ENCODE measurements at places on chromosomes 6 and 20. TPM values are rescaled to one million over a fixed set of nuclear protein-coding genes. Genes with fewer than 3 reads are reported as not detected.

MRPS10 gene
- total RNA-seq = 20.6 TPM

DNA sequence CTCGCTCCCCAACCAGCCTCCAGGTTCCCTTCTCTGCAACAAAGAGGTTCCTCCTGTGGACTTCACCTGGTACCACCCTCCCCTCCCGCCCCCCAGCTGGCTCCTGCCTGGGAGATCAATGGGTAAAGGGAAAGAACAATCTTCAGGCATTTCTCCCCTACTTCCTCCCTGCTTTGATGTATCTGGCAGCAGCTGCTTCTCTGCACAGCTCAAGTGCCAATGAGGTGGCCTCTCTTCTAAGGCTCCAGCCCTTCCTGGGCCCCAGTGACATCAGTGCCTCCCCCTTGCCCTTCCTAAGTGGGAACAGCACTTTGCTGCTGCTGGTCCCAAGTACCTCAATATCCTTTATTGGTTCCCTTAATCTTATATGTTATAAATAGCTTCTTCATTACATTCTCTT lies 23.5 kb downstream of the MOCS1 start:
- no peak for DNase-seq
- H3K27ac ChIP-seq = no peak overlapping the region
- H3K27me3 ChIP-seq = no peaks in the 10 kb centered on the region

DEFB112 gene
- total RNA-seq = not detected

DNA sequence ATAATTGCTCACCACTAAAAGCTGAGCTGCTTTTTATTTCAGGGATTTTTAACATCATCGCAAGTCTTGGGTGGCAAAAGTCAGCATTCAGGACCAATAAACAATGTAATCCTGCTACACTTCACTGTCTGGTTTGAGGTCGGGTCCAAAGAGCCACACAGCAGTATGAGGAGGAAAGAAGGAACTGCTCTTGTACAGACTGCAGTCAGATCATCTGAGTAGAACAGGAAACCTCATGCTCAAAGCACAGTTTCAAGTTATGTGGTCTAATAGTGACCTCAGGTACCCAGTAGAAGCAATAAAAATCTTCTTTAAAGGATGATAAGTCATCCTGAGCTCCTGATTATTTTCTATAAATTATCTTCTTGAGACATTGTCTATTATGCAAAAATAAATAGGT lies 211.4 kb downstream of the FUT9 start:
- H3K27ac ChIP-seq = no peak overlapping the region
- no peaks in the 10 kb centered on the region for H3K36me3 ChIP-seq
- H3K4me1 ChIP-seq = no peaks in the 10 kb centered on the region
- no peak overlapping the region for H3K4me3 ChIP-seq
- no peak for DNase-seq

- H3K36me3 ChIP-seq = no peaks in the 10 kb centered on the region
- H3K27me3 ChIP-seq = no peaks in the 10 kb centered on the region
- H3K27ac ChIP-seq = no peak overlapping the region
- H3K4me3 ChIP-seq = no peak overlapping the region
- DNase-seq = no peak
- no peaks in the 10 kb centered on the region for H3K4me1 ChIP-seq
These were observed 276.3 kb upstream of the AGPAT4 start for GRCh38 chr6:161549977-161550655.

- H3K27ac ChIP-seq = no peak overlapping the region
- DNase-seq = no peak
- H3K36me3 ChIP-seq = no peaks in the 10 kb centered on the region
- peaks cover 37% of the 10 kb centered on the region for H3K4me1 ChIP-seq
- no peak overlapping the region for H3K4me3 ChIP-seq
These were observed 239.3 kb downstream of the OGFRL1 start for GRCh38 chr6:71527886-71528285.

GRCh38 chr6:150134280-150134920 lies 8.4 kb upstream of the PPP1R14C start:
- H3K4me1 ChIP-seq = no peaks in the 10 kb centered on the region
- peaks cover 10% of the 10 kb centered on the region for H3K27me3 ChIP-seq
- H3K27ac ChIP-seq = no peak overlapping the region
- H3K4me3 ChIP-seq = no peak overlapping the region
- no peak for DNase-seq

- H3K27ac ChIP-seq = peak overlapping the region; percentile 66
- no peak overlapping the region for H3K4me3 ChIP-seq
- H3K27me3 ChIP-seq = no peaks in the 10 kb centered on the region
- H3K36me3 ChIP-seq = no peaks in the 10 kb centered on the region
- DNase-seq = no peak
These were observed 17.2 kb downstream of the C6orf132 start for GRCh38 chr6:42125231-42125630.

MDFI gene
- total RNA-seq = 137 TPM

- no peaks in the 10 kb centered on the region for H3K4me1 ChIP-seq
- no peak overlapping the region for H3K27ac ChIP-seq
- H3K36me3 ChIP-seq = no peaks in the 10 kb centered on the region
- H3K27me3 ChIP-seq = no peaks in the 10 kb centered on the region
These were observed 898.2 kb upstream of the FLRT3 start for GRCh38 chr20:15235471-15236198.

DNA sequence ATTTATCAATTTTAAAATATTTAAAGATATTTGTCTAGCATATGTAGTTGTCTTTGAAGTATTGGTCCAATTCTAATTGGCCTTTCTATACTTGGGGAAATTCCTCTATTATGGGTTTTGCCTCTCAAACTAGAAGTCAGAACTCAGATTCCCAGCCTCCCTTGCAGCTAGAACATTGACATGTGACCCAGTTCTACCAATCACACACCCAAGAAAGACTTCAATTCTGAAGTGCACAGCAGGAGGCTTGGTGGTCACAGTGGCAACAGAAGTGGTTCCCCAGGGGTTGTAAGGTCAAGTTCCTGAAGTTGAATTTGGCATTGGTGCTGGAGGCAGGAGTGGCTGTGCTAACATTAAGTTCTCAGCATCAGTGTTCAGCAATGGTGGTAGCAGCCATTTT lies 14.8 kb upstream of the FKBP5 start:
- H3K27ac ChIP-seq = no peak overlapping the region
- H3K4me1 ChIP-seq = no peaks in the 10 kb centered on the region
- no peaks in the 10 kb centered on the region for H3K36me3 ChIP-seq
- no peak overlapping the region for H3K4me3 ChIP-seq
- DNase-seq = no peak

GRCh38 chr6:27517928-27518787 lies 45.3 kb upstream of the ZNF184 start:
- H3K27me3 ChIP-seq = peaks cover 20% of the 10 kb centered on the region
- no peaks in the 10 kb centered on the region for H3K4me1 ChIP-seq
- H3K4me3 ChIP-seq = peak overlapping the region; percentile 64
- H3K27ac ChIP-seq = no peak overlapping the region
- DNase-seq = no peak

- H3K27me3 ChIP-seq = peaks cover 46% of the 10 kb centered on the region
- no peak for DNase-seq
- no peaks in the 10 kb centered on the region for H3K4me1 ChIP-seq
- H3K4me3 ChIP-seq = no peak overlapping the region
- H3K27ac ChIP-seq = no peak overlapping the region
These were observed 32.7 kb upstream of the MARCKS start for GRCh38 chr6:113824411-113824810.

DNA sequence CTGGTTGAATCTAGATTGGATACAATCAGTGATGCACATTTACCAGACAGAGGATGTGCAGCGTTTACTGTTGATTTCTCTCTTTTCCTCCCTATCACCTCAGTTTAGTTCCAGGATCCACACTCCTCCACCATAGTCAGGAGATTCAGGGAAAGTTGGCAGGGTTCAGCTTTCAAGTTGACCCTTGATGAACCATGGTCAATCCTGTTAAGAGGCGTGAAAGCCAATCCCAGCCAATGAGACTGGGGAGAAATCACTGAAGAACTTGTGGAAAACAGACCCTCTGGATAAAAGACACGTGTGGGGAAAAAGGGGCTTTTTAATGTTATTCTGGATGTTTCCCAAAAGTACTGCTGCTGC lies 19.2 kb upstream of the SCP2D1 start:
- no peak for DNase-seq
- H3K27ac ChIP-seq = peak overlapping the region; percentile 58
- H3K27me3 ChIP-seq = peaks cover 31% of the 10 kb centered on the region
- H3K4me3 ChIP-seq = peak overlapping the region; percentile 48

TP53TG5 gene
- 0.32 TPM for total RNA-seq

MOG gene
- 1.8 TPM for total RNA-seq

Measured in cardiac muscle cell (in vitro differentiated cells and primary cell).